Stomach (tissue), 19 donors: ENCODE measurements at places on chromosomes 4 and X.

DNA sequence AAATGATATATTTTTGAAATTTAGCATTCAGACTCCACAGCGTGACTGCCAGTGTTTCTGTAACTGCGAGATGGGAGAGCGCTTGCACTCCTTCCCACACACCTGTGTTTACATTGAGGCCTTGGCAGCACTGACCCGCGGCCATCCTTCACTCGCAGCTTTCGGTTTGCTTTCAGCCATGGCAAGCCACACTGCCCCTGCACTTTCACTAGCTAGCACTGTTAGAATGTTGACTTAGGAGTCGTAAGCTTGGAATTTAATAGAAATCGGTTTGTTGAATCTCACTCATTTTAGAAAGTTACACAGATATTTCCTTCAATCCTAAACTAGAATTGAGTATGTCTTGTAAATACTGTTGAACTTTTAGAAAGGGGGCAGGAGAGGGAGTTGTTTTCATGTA, 136.2 kb downstream of the CFAP299 start:
- peak; percentile 83 for DNase-seq

GRCh38 chr4:22099896-22100295, 151.3 kb upstream of the KCNIP4 start:
- peak; percentile 5 for DNase-seq

DNA sequence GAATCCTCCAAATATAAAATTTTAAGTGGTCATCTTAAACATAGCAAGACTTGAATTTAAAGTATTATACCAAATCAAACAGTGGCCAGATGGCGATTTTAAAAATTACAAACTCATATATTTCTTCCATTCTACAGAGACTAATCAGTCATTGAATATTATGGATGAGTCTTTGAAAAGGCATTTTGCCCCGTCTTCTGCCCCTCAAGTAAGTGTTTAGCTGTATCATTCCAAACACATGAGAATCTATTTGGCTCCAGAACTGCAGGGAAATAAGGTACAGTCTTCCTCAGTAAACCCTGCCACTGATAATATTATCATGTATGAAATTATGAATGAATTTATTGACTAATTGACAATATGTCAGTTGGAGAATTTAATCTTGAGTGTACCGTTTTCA, 191.0 kb downstream of the SLC7A11 start:
- DNase-seq: no peak

GRCh38 chr4:154658680-154659405, 46.4 kb upstream of the FGG start:
- no peak for DNase-seq

GRCh38 chr4:139753686-139754085, 88.1 kb downstream of the MGST2 start:
- DNase-seq: no peak

DNA sequence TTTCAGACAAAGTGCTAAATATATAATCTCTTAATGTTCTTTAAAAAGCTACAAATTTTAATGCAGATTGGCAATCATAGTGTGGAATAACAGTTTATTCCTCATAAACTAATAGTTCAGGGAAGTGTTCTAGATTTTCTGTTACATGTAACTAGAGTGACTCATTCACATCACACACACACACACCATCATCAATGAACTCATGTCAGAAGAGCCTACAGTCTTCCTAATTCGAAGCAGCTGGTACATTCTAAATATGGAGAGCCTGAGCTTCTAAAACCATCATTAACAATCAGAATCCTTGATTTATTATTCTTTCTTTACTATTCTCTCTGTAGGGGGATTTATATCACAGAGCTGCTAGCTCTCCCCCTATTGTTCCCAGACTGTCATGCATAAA, 49.6 kb downstream of the DKK2 start:
- no peak for DNase-seq

DNA sequence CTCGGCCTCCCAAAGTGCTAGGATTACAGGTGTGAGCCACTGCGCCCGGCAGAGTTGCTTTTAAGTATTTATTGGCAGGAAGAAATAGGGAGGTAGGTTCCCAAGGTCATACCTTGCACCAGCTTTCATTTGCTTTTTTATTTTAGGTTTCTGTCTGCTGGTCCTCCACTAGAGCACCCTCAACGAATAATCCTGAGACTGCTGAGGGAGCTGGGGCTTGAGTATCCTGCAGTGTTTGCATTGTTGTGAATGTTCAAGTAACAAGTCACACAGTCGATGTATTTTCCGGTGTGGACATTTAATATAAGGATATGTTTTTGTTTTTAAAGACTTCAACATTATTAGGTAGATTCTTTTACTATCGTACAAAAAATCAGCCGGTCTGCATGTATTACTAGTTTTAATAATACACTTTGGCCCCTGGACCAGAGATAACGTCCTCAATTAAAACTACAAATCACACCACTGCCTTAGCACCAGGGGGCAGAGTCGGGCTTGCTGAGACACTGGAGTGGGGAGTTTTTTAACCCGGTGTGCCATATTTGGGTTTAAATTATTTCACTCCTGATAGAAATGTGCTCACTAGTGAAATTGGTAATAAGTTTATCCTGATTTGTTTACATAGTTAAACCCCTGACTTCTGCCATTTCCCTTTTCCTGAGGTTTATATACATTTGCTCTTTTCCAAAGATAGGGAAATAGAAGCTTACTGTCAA, 11.6 kb downstream of the SMIM20 start:
- peak; percentile 73 for DNase-seq

DNA sequence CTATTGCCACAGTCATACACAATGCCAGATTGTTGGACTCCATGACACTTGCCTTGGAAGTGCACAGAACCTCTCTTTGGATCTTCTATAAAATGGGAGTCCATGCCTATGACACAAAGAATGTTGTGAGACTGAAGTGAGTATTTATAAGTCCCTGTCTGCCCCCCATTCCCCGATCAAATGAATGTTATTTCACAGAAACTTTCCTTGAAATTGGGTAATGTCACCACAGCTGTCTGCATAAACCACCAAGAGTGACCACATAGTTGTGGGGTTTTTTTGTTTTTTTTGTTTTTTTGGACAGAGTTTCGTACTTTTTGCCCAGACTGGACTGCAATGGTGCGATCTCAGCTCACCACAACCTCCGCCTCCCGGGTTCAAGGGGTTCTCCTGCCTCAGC, 27.1 kb upstream of the REST start:
- DNase-seq: no peak

- DNase-seq: no peak
Measured at GRCh38 chrX:19256986-19257385, 86.7 kb upstream of the PDHA1 start.

DNA sequence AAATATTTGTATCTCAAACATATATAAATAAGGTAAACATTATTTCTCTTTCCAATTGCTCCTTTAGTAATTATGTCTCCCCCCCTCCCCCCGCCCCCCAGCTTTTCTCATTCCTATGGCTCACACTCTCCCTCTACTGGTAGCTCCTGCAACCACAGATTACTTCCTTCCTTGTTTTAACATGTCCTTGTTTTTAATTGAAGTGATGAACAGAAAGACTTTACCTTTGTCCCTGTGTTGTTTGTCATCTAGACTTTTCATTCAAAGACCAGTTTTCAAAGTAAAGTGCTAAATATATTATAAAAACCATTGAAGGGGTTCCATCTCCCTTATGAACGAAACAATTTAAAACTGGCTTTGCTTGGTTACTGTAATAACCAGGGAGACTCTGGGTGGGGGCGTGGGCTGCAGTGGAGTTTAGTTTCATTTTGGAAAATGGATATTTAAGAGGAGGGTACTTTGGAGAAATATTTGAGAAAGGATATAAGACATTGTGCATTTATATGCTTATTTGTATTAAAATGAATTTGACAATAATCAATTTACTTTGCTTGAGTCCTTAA, 352.9 kb downstream of the RAPGEF2 start:
- no peak for DNase-seq

- DNase-seq: no peak
Measured at GRCh38 chr4:95596676-95597075, 47.9 kb upstream of the UNC5C start.

DNA sequence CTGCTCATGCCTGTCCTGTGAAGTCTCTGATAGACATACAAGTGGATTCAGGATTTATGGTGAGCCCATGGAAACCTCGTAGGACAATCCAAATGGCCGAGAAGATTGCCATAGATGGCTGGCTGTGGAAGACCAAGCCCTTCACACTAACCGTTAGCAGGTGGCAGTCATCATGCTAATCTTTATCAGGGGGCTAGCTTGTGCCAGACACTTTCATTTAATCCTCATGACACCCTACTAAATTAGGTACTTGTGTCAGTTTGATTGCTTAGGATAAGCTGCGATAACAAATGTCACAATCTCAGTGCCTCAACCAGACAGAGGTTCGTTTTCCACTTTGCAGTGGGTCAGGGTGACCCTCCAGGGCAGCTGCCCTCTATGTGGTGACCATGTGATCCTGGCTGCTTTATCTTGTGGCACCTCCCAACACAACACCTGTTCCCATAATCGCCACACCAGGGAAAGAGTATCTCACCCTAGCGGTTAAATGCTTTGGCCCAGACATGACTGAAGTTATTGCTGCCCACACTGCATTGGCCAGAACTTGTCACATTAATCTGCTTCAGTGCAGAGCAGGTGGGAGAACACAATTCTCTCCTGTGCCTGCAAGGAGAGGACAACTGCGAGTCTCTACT, 60.8 kb downstream of the REPS2 start:
- peak; percentile 36 for DNase-seq

GRCh38 chr4:2385516-2385915, 32.9 kb downstream of the ZFYVE28 start:
- DNase-seq: no peak

- DNase-seq: no peak
Measured at GRCh38 chr4:130712038-130712437, 1616.1 kb downstream of the C4orf33 start.

- no peak for DNase-seq
Measured at GRCh38 chr4:118983831-118984230, 95.2 kb downstream of the SYNPO2 start.

GRCh38 chrX:57044245-57044644, 48.9 kb upstream of the SPIN3 start:
- DNase-seq: no peak

DNA sequence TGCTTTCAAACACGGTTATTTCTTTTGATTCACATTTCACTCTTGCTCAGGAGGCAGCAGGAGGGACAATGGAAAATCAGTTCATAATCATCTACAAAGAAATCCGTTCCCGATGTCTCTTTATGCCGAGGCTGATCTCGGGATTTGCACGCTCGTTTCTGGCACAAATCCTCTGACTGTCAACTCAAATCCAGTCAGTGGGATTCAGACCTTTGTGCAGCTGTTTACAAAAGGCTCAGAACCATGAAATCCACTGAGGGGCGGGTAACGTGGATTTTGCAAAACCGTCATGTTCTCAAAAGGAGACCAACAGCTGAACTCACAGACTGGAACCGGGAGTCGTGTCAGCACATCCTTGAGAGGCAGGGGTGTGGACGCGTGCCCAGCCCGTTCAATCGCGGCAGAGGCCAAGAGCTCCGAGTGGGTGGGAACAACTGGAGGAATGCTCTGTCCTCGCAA, 46.4 kb downstream of the ACOX3 start:
- peak; percentile 72 for DNase-seq

DNA sequence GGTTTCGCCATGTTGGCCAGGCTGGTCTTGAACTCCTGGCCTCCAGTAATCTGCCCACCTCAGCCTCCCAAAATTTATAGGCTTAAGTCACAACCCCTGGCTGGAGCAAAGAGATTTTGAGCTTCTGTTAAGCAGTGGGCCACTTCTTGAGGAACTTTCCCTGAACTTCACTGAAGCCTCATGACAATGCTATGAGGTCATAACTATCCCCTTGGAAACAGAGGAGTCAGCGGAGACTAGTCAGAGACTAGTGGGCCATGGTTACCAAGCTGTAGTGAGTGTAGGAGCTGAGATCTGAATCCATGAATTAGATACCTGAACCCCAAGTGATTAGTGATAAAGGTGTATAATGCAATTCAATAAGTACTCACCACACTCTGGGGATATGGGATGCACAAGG, 145.1 kb upstream of the MSX1 start:
- no peak for DNase-seq

DNA sequence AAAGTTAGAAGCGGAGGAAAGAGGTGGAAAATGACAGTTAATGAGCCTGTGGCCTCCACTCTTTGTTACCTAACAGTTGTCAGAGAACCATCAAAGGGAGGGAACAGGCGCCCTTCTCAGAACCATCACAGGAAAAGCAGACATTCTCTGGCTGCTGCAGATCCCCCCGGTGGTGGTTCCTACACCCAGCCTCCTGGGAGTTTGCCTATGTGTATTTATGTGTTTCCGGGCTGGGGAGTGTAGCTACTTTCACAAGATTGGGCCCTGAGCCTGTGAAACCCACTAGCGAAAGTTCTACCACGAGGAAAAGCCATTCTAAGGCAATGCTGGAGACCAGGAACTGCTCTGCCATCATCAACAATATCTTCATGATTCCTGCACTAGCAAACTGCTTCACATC, 52.7 kb upstream of the BCOR start:
- no peak for DNase-seq
